Kidney capillary endothelial cell (primary cell): ENCODE measurements at places on chromosomes 16 and 17.
A peak's percentile ranks its signal among the peaks of the same experiment; 100 is the strongest.

GRCh38 chr17:71361656-71362450 lies 759.0 kb upstream of the SOX9 start:
- DNase-seq, result no peak

DNA sequence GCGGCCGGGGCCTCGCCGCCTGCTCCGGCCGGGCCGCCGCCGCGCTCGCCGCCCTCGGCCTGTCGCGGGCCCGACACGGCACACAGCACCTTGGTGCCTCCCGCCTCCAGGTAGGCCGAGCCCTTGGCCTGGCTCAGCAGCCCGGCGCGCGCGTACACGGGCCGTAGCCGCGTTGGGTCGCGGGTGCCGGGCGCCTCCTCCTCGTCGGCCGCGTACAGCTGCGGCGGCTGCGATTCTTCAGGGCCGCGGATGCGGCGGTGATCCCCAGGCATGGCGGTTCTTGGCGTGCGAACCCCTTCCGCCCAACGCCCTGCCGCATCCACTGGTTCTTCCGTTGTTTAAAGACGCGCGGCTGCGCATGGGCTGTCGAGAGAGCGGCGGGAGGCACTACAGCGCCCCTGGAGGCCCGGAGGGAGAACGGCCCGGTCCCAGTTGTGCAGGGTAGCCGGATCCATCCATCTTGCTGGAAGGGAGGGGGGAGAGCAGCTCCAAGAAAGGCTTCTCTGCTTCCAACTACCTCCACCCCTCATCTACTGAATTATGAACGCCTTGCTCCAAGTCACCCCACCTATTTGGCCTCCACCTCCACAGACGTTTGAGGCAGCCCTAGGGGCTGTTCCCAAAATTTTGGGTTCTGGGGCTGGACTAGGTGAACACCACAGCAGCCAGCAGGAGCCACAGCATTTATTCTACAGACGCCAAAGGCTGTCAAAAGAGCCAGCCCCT lies at the start of gene EXOSC6:
EXOSC6 (minus strand) TSS at position 312 of the 726 bp plus-strand sequence; CDS start at position 272, 40 bp downstream.
- DNase-seq, result peak; percentile 90

GRCh38 chr17:65235284-65235683 lies 98.1 kb downstream of the RGS9 start:
- no peak for DNase-seq

GRCh38 chr17:40551879-40552768 lies 13.1 kb downstream of the CCR7 start:
- DNase-seq, result no peak

DNA sequence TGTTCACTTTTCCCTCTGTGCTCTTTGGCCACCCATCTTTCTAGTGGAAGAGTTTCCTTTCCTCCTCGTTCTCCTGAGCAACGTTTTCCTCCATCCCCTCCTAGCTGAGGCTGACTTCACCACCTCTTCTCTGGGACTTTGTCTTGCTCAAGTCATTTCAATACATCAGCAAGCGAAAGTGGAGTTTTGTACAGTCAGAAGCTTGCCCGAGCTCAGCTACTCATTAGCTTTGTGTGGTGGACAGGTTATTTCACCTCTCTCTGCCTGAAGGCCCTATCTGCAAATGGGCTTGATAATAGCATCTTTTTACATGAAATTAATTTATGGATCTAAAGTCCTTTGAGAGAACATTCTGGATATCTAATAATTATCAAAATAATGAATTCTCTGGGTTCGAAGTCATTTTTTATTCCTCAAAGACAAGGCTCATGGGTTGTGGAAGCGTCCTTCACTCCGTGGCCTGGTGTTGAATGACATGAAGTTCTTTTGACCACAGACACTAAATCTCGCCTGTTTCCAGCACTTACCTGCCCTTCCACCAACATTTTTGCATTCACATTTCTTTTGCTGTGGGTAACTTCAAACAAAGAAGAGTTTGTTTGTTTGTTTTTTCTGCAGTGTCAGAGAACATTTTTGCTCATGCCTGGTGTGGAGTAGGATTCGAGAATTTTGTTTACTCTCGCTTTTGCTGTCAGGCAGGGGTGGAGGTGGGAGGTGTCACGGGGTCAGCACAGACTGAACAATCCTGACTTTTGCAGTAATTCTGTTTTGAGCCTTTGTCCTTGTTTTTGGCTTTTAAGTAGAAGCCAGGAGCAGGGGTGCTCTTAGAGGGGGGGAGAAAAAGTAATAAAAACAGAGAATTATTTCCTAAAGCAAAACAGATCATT lies 155.0 kb upstream of the CACNG5 start:
- DNase-seq, result no peak

DNA sequence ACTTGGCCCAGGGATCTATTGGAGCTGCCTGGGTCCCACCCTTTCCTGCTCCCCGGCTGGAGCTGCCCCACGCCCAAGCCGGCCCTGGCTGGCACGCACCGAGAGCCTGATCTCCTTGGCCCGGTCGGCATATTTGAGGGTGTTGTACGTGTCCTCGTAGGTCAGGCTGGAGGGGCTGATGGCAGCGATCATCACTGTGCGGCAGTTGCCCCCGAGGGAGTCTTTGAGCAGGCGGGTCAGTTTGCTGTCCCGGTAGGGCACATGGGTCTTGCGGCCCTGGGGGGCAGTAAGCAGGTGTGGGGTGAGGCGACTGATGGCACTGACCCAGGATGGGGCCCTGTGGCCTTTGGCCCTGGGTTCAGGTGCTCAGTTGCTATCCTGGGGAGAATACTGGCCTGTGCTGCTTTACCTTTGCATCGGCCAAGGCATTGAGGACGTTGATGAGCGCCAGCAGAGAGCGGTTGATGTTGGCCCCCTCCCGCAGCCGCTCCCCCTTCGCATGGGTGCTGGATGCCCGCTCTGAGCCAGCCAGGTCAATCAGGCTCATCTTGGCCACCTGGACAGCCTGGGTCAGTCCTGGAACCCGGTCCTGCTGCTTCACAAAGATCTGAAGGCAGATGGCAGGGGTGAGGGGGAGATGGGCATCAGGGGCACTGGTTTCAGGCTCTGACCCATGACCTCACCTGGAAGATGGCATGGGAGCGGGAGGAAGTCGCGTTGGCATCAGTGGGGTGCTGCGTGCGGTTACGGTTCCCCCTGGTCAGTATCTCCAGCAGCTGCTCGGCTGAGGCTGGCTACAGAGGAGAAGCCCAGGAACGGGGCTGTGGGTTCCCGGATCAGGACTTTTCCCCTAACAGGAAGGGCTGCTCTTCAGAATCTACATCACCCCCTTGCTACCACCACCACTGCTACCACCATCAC lies 13.5 kb downstream of the KIF18B start:
- DNase-seq, result no peak

GRCh38 chr16:48911700-48912099 lies 301.7 kb upstream of the N4BP1 start:
- no peak for DNase-seq

GRCh38 chr17:71269201-71269600 lies 851.6 kb upstream of the SOX9 start:
- DNase-seq, result no peak
